ENCODE measurements at places on chromosomes 2 and 18. TPM values are rescaled to one million over a fixed set of nuclear protein-coding genes. Genes with fewer than 3 reads are reported as not detected.

The EPB41L3 gene
- 43.0 TPM for total RNA-seq

The SLC1A4 gene
- total RNA-seq, result 45.0 TPM

The LINC00305 gene
- total RNA-seq, result not detected

The PAX3 gene
- total RNA-seq, result not detected

- DNase-seq, result no peak
These were observed 78.0 kb upstream of the SERTAD2 start for GRCh38 chr2:64731746-64732145.

The DYNC2LI1 gene
- 34.5 TPM for total RNA-seq

- no peak for DNase-seq
These were observed 19.7 kb downstream of the TCF7L1 start for GRCh38 chr2:85152895-85153294.

GRCh38 chr18:49514577-49514976 is 27.5 kb upstream of the C18orf32 start:
- no peak for DNase-seq

GRCh38 chr2:67130531-67131256 is 266.4 kb upstream of the ETAA1 start:
- DNase-seq, result no peak

- no peak for DNase-seq
These were observed 32.2 kb downstream of the MAIP1 start for GRCh38 chr2:199987586-199987985.

The ABCB11 gene
- total RNA-seq, result not detected

The HOXD8 gene
- 18.1 TPM for total RNA-seq

- no peak for DNase-seq
These were observed 125.7 kb upstream of the RND3 start for GRCh38 chr2:150612957-150613710.

DNA sequence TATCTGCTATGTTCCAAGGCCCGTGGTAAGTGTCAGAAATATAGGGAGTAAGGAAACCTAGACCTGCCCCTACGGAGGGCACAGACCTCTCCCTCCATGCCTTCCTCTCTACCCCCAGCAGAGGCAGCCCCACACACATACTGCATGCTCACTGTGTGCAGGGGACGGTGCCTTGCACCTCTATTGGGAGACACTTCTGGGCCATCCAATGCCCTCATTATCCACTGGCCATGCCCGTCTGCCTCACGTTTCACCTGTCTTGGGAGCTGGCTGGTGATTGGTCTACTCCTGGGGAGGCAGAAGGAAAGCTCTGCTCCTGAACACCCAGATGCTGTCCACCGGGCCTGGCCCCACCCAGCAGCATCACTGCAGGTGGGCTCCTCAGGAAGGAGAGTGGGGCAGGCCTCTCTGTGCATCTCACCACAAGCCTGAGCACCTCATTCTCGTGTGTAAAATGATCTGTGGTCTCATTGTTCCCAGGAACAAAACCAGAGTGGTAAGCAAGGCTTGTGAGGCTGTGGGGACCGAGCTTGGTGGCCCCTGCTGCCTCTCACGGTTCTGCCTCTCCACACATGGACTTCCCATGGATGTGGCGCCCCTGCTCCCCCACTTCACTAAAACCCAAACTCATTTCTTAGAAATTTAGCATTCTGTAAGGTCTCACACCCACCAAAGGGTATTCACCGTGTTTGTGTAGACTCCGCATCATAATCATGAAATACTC is 312.5 kb upstream of the HS6ST1 start:
- DNase-seq, result no peak

- no peak for DNase-seq
These were observed 244.5 kb downstream of the MEIS1 start for GRCh38 chr2:66679442-66679841.

DNA sequence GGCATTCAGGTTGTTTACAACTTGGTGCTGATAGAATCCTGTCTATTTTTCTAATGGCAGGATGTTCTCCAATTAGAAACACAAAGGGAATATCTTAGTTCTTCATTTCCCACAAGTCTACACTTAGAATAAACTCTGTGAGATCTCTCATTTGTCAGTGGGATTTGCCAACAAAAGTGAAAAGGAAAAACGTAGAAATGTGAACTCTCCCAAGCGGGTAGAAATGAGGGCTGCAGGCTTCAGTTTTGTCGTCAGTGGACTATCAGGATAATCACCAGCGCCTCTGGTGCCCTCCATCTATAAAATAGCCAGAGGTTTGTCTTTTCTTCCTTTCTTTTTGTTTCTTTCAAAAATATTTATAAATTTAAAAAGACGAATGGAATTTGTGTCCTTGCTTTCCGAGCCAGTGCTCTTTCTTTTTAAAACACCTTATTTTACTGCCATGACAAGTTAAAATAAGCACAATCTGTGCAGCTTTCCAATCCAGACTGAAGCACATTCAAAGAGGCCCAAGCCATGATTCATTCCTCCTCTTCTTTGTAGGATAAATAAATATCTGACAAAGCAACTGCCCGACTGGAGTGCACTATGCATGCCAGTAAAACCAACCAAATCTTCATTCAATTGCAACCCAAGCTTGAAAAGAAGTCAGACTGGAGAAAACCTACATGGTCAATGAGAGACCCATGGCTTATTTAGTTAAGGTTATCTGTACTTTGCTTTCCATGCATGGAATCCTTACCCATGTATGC is 185.8 kb downstream of the ANKRD44 start:
- DNase-seq, result no peak

The LONRF2 gene
- total RNA-seq, result 3.3 TPM

The TLX2 gene
- total RNA-seq, result not detected

DNA sequence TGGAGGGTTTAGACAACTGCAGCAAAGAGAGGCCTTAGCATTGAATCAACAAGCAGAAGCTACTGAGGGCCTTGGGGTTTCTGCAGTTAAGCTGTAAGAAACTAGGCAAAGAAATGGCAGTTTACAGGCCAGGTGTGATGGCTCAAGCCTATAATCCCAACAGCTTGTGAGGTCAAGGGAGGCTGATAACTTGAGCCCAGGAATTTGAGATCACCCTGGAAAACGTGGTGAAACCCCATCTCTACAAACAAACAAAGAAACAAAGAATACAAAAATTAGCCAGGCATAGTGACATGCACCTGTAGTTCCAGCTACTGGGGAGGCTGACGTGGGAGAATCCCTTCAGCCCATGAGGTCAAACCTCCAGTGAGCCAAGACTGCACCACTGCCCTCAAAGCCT is 421.6 kb upstream of the CHST9 start:
- DNase-seq, result no peak

DNA sequence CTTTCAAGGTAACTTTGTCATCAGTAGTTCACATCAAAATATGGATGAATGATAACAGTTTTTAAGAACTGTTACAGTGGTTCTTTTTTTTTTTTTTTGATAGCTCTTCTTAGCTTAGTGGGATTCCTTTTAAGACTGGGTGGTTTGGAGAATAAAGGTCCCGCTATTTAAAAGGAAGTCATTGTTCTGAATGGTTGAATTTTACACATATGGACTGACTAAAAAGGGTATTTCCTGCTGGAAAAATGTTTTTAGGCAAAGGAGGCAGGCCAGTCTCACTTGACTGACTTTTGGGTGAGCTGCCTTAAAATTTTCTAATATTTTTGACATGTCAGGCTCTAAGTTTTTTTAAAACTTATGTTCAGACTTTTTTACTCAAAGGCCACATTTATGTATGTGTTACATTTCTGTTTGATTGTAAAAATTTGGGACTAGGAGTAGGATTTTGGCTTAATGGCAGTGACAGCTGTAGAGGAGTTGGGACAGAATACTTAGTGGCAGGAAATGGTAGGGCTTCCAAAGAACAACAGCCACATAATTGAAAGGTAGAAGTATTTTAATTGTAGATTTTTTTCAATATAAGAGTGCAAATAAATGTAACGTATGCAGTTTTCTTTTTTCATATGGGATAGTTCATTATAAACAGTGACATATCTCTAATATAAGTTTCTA is 13.7 kb downstream of the VAPA start:
- DNase-seq, result no peak

The SLC16A14 gene
- 2.8 TPM for total RNA-seq

DNA sequence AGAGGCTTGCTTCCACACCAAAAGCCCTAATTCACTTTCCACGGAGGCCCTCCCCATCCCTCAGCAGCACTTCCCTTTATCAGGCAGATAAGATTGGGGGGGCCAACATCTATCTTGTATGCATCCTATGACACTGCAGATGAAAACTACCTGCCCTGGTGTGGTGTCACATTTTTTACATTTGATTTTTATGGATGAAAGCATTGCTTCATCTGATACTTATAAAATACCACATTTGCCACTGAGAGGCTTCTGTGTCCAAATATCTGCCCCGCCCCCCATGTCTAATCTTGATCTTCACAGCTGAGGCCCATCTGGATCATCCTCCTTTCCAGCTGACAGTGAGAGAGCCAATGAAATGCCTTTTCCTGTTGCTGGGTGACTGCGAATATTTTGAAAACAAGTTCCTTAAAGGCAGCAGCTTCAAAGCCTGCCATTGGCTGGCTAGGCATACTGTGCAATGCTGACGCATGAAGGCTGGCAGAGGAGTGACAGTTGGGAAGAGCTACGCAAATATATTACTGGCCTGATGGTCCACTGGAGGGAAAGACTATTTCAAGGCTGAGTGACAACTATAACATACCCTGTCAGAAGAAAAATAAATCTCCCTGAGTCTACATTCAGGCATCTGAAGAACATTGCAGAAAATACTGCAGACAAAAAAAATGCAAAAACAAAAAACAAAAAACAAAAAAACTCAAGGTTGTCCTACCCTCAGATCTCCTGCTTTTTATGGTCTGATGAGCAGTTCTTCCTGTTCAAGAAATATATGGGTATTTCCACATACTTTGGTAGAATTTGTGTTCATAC is 318.7 kb downstream of the PDE11A start:
- DNase-seq, result no peak

The CSRNP3 gene
- total RNA-seq, result 1.6 TPM

DNA sequence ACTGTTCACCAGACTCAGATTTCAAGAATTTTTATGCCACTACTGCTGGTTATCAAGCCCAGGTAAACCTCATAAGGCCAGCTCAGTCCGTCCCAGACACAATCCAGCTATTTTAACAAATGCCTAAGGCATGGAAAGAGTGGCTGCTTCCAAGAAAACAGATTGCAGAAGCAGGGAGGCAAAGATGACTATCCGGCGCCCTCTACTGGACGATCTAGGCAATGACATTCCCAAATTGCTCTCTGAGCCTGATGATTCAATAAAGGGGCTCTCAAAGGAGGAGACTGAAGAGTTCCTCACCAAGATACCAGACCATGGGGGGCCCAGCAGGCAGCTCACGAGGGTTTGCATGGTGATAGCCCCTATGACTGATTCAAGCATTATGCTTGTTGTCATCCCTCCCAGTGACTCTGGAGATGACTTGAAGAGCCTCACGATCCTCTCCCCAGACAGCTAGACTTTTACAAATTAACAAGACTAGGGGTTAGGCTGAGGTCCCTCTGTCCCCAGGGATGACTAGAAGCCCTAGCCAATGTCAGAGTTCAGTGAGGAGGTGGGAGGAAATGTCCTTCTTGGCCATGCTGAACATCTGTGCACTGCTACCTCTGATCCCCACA is 25.0 kb downstream of the SERPINB8 start:
- DNase-seq, result no peak

The TSHZ1 gene
- total RNA-seq, result 5.8 TPM

DNA sequence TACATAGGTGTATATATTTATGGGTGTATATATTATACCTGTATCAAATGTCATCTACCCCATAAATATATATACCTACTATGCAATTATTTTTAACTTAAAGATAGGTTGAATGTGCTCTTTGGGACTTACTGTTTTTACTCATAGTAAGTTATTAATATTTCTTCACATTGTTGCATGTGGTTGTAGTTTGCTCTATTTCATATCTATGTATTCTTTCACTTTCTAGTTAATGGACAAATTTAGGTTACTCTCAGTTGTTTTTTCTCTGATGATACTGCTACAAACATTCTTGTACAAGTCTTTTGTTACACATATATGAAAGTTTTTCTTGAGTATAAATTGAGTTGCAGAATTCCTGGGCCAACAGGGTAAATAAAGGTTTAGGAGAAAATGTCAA is 601.8 kb upstream of the ID2 start:
- DNase-seq, result no peak

- no peak for DNase-seq
These were observed 49.0 kb downstream of the NCOA1 start for GRCh38 chr2:24540011-24540477.

- DNase-seq, result no peak
These were observed 31.3 kb upstream of the MLPH start for GRCh38 chr2:237455764-237456163.

DNA sequence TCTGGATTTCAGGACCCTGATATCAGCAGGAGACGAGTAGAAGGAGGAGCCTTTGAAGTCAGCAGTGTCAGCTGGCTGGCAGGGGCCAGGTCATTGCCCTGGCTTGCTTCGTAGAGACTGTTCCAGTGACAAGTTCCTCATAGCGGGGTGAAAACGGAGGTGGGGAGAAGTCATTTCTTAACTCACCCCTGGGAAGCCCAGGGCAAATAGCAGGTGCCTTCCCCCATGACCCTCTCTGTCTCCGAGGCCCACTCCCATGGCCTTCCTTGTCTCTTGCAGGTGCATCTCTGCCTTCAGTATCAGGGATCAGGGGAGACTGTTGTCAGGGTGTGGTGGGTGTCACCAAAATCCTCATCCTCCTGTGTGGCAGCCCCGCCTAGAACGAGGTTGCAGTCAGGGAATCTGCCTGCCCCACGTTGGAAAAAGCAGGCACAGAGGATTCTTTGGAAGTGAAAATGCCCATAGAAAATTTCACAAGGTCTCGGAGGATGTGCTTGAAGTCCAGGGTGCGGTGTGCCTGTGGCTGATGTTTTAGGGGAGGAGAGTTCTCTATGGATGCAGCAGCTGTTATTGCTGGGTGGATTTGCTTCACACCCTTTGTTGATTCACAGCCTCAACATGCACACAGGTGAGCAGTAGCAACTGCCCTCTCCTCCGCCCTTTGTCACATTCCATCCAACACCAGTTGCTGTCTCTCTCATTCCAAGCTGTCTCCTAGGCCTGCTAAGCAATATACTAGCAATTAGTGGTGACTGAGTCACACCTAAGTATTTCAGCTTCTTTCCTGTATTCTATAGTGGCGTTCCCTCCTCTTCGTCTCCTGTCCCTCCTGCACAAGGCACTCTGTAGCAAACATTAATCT is 142.6 kb upstream of the FHL2 start:
- DNase-seq, result no peak

The MOCOS gene
- 15.3 TPM for total RNA-seq

The FHOD3 gene
- total RNA-seq, result 47.2 TPM

The DSG4 gene
- total RNA-seq, result not detected
